ENCODE measurements at places on chromosomes 16 and 17.
A peak's percentile ranks its signal among the peaks of the same experiment; 100 is the strongest.

- no peak for DNase-seq
Measured at GRCh38 chr17:64154313-64154695, 24.4 kb upstream of the ERN1 start.

GRCh38 chr16:89581045-89581695 lies 5.6 kb downstream of the CPNE7 start:
- no peak for DNase-seq

- DNase-seq: no peak
Measured at GRCh38 chr17:77867308-77867781, 91.2 kb upstream of the TNRC6C start.

DNA sequence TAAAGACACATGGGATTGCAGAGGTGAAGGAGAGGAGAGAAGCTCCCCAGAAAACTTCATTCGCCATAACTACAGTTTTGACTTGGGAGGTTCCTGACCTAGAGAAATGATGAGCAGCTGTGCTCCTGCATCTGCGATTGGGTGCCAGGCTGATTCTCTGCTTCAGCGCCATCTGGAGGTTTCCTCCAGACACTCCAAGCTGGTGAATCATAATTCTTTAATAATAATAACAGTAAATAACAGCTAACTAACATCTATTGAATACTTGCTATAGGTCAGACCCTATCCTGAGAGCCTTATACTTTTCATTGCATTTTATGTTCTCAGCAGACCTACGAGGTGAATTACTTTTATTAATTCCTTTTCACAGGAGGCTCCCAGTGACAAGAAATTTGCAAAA lies 575.8 kb downstream of the TOX3 start:
- DNase-seq: peak; percentile 57

DNA sequence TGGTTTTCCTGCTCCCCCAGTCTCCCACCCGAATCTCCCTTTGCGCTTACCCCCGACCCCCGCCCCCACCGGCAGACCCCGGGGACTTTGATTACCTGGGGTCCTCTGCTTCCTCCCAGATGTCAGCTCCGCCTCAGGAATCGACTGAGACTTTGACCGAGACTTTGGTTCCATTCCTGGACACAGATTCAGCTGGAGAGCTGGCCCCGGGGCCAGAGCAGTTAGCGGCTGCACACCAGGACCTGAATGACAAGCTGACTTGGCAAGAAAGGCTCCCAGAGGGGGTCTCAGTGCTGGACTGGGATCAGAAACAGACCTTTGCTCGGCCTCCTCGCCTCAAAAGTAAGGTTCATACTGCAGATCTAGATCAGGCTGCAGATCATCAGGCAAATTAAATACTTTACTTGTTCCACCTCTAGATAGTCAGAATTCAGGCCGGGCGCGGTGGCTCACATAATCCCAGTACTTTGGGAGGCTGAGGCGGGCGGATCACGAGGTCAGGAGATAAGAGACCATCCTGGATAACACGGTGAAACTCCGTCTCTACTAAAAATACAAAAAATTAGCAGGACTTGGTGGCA lies 60.3 kb upstream of the FBXO47 start:
- DNase-seq: no peak

DNA sequence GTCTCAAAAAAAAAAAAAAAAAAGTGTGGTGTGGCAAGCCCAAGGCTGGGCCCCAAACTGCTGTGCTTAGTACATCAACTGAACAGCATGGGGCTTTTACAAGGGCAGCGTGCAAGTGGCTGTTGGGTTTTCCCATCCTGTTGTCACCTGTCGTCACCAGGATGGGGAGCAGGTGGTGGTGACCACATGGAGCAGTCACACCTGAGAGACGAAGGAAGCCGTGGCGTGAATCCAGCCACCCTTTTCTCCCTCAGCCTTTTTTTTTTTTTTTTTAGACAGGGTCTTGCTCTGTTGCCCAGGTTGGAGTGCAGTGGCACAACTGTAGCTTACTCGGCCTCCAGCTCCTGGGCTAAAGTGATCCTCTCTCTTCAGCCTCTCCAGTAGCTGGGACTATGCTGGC lies 4.1 kb upstream of the MRPL58 start:
- DNase-seq: no peak

DNA sequence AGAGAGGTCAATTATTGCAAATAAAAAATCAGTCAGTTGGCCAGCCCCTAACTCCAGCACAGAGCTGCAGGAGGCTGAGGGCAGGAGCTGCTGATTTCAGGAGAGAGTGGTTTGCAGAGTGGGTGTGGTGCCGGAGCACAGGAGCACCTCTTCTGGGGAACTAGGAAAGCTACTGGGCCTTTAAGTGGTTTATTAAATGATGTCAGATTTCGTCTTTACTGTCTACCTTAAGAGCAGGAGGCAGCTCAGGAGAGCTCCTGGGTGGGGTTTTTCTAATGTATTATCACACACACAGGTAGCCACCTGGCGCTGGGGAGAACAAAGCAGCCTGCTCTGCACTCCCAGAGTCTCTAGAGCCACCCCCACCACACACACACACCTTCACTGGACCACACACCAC lies 11.5 kb upstream of the HAS3 start:
- DNase-seq: no peak

DNA sequence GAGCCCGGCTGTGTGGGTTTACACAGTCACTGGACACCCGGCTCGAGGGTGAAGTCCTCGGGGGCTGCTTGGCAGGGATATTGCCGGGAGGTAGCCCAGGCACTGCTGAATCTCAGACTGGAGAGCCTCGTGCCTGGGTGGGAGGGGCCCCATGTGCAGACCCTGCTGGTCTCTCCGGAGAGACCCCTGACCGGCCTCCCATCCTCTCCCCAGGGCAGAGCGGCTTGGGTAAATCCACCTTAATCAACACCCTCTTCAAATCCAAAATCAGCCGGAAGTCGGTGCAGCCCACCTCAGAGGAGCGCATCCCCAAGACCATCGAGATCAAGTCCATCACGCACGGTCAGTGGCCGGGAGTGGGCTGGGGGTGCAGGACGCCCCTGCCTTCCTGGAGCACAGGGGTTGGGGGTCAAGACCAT lies 346.5 kb downstream of the SEC14L1 start:
- DNase-seq: no peak

DNA sequence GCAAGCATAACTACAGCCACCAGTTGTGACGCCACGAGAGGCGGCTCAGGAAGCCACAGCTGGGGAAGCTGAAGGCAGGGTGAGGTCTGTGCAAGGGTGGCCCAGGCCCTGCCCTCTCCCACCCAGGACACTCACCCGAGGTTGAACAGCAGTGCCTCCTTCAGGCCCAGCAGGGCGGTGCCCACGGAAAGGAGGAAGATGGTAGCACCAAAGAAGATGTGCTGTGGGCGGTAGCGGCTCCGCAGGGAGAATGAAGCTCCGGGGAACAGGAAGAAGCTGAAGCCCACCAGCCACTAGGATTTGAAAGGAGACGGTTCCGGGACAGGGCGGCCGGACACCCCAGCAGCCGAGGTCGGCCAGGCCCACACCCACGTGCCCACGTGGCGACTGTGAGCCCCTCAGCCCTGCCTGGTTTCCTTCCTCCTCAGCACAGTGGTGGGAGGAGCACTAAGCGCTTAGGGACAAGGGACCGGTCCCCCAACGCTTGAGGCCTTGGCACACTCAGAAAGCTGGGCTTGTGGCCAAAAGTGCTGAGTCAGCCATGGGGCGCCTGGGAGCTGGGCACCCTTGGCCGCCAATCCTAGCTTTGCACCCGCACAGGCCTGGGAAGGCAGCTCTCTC lies 11.0 kb downstream of the CYB561 start:
- no peak for DNase-seq

DNA sequence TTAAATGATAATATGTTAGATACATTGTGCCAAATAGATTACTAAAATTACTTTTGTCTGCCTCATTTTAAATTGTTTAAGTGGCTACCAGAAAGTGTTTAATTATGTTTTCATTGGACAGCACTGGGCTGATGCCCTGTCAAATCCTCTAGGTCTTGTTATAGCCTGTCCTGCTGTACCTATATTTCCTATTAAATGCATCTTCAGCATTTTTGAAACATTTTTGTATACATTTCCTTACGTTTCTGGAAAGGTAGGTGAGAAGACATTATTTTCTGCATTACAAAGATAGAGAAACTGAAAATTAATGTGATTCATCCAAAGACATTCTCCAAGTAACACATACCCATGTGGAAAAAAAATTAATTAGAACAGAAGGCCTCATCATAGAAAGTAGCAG lies 192.2 kb upstream of the HS3ST3A1 start:
- no peak for DNase-seq

- DNase-seq: no peak
Measured at GRCh38 chr17:75611851-75612429, 21.3 kb upstream of the SMIM5 start.

DNA sequence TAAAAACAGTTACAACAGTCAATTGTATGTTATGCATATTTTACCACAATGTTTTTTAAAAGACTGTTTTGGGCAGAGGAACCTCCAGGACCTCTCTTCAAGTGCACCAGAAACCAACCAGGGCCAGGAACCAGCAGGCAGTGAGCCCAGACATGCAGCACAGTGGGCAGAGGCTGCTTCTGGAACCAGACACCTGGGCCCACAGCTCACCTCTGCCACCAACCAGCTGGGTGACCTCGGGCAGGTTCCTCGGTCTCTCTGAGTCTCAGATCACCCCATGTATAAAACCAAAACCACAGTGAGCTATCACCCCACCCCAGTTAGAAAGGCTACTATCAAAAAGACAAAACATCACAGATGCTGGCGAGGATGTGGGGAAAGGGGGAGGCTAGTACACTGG lies 161.0 kb downstream of the C16orf95 start:
- no peak for DNase-seq

DNA sequence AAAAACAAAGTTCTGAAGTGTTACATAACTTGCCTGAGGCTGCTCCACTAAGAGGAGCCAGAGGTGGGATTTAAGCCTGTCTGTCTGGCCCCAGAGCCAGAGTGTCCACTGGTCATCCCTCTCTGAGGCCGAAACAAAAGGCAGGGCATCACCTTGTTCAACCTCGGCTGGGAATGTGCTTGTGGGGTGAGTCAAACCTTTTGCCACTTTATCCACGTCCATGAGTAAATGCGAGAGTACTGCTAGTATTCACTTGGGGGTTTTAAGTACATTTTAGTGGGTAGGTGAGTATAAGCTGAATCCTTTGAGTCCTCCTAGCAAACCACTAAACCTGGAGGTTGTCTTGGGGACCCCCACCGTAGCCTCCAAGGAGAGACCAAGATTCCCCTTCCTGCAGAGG lies 103.5 kb downstream of the STX8 start:
- no peak for DNase-seq

GRCh38 chr17:76579281-76579680 lies 6.4 kb downstream of the ST6GALNAC2 start:
- no peak for DNase-seq

GRCh38 chr16:78729687-78730086 lies 630.2 kb downstream of the WWOX start:
- DNase-seq: no peak

- no peak for DNase-seq
Measured at GRCh38 chr16:19690196-19690595, 27.8 kb downstream of the KNOP1 start.

DNA sequence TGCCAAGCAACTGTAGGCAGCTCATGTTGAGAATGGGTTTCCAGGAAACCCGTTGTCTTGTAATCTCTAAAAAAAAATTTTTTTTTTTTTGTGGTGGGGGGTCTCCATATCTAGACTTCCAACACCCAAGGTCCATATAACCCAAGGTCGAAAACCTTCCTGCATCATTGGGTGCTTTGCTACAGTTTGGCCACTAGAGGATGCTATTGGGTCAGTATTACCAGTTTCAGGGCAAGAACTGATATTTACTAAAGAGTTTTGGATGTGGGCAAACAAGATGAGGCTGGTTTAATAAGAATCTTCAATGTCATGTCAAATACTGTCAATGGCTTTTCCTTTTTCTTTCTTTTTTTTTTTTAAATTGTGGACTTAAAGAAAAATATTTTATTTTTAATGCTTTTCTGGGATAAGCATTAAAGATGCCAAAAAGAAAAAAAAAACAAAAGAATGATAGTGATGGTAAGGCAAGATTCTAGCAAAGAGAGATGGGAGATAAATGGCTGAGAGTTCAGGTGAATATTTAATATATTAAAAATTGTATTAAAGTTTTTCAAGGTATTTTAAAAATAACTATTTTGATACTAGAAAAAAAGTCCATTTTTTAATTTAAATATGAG lies 62.2 kb downstream of the DHRS7C start:
- no peak for DNase-seq

GRCh38 chr16:81996664-81997509 lies 14.4 kb downstream of the SDR42E1 start:
- no peak for DNase-seq

DNA sequence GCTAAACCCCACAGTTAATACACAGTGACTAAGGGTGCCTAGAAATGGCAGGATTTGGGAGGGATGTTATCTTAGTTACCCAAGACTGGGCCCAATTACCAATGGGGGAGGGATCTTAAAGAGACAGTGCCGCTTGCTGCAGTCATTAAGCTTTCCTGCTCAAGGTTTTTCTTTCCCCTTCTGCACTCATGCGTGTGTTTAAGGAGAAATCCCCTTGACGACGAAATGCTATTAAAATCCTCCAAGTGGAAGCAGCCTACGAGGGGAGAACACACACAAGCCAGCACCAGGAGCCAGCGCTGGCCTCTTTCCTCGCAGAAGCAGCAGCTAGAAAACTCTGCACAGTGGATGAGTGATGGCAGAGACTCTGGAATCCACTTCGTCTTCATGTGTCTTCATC lies 22.0 kb downstream of the SALL1 start:
- DNase-seq: no peak

GRCh38 chr16:81945665-81946064 lies 65.6 kb downstream of the SDR42E1 start:
- no peak for DNase-seq

DNA sequence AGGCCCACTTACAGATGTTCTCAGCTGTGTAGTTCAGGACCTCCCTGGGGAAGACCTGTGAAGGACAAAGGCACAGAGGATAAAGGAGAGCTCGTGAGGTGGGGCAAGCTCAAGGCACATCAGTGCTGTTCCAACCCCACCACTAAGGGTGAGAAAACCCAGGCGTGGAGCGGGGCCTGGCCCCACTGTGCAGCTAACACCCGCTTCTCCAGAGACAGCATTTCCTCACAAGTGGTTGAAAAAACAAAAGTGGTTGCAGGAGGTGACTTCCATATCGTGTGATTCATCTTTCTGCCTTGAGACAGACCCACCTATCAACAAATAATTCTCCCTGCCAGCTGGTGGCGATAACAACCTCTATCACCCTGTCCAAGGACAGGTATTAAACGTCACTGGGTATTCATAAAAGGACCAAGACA lies 30.0 kb downstream of the SNN start:
- DNase-seq: no peak

DNA sequence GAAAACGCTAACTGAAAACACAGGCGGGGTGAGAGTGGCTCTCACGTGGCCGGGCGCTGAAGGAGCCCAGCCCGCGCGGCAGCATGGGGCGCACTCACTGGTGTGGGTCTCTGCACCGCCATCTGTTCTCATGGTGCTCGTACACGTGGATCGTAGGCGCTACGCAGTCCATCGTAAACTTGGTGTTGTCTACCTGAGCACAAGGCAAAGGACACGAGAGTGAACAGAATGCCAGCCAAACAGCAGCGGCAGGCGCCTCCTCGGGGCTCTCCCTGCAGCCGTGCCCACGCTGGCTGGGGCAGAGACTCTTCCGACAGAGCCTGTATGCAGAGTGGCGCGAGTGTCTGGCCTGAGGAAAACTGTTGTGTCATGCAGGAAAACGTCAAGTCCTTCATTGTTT lies 19.1 kb downstream of the EMC8 start:
- DNase-seq: no peak

- no peak for DNase-seq
Measured at GRCh38 chr17:19760746-19761145, 12.6 kb upstream of the ALDH3A1 start.
